ENCODE measurements at places on chromosomes 13 and 19.

GRCh38 chr13:24727731-24728601 lies 36.0 kb upstream of the RNF17 start:
- peak; percentile 91 for DNase-seq

DNA sequence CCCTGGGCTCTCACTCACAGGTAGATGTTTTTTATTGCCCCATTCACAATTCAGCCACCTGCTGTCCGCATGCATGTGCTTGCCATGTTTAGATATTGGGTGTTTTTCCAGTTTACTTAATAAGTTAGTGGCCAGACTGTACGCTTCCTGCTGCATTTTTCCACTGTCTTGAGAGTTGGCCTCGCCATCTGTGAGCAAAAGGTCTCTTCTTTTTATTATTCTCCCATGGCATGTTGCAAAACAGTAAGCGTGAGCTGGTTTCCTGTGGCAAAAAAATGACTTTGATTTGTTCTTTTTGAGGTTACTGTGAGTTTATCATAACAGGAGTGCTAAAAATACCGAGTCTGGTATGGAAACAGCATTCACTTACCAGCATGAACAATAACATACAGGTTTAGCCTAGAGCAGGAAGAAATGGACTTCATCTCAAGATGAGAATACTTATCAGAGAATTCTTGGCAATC lies 46.0 kb downstream of the SAE1 start:
- peak; percentile 60 for DNase-seq

- no peak for DNase-seq
Measured at GRCh38 chr19:55344444-55344843, 4.8 kb downstream of the KMT5C start.

DNA sequence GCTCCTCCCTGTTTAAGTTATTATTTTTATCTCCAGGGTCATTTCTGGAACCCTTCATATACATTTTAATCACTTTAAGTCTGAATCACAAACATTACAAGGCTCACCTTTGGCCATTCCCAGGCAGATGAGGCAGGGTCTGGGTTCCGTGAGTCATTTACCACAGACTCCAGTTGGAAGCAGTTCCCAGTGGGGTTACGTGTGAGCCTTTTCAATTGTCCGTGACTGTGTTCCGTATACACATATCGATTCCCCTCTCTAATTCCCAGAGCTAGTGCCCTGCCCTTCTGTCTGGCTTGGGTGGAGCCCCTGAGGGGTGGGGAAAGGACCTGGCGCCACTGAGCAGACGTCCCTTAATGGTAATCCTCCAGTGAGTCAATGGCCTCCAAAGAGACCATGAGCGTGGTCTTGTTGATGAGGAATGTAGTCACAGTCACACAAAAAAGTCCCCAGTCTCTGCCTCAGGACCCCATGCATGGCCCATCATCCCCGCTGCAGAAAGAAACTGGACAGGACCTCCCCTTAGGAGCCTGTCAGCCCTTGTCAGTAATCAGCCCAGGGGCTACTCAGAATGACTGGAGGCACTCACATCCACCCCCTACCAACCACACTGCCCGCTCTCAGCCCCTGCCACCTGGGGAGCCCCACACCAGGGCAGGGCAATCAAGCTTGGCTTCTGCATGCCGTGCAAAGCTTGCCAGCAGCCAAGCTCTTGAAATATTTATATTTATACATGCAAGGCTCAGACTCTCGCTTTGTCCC lies 144.4 kb downstream of the ZIC5 start:
- no peak for DNase-seq

- DNase-seq: no peak
Measured at GRCh38 chr19:38686530-38686888, 39.1 kb downstream of the ACTN4 start.

DNA sequence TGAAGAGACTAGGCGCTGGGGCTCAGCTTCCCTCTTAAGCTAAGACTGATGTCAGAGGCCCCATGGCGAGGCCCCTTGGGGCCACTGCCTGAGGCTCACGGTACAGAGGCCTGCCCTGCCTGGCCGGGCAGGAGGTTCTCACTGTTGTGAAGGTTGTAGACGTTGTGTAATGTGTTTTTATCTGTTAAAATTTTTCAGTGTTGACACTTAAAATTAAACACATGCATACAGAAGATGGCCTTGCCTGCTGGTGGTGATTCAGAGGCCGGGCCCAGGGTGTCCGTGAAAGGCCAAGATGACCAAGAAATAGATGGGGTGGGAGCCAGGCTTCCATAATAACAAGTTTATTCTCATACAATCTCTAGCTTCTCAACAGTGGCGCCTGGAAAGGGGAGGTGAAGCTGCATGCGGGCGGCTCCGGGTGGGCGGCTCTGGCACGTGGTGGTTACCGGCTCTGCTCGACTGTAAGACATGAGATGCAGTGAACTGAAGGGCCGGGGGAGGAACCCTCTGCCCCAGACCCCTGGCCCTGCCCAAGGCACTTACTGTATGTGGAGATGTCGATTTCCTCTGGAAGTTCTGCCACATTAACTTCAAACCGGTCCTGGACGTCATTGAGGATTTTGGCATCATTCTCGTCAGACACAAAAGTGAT lies 10.5 kb downstream of the DDX39A start:
- no peak for DNase-seq

DNA sequence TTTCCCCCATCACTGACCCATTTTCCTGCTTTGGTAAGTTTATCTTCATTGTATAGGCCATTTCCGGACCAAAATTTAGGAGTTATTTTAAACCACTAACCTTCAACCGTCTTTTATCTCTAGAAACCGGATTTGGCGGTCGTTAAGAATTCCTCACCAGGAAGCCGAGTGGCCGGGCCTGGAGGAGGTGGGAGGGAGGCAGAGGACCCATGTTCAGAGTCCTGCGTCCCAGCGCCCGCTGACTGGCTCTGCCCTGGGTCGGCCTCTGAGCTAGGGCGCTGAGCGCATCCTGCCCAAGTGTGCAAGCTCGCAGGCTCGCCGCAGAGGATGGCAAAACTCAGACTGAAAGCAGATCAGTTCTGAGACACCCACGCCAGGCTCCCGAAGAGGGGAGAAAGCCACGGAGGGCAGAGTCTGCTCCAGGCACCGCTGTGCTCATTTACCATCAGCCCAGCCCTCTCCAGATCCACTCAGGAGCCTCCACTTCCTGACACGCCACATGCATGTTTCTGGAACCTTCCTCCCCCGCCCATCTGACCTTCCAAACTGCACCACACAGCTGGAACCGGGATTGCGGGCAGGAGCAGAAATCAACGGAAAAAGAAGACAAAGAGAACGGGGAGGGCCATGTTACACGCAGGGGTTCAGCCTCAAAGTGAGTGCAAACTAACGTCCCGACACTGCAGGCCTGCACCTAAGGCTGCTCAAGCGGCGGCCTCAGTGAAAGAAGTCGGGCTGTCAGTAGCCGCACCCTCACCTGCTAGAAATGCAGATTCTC lies 8.3 kb downstream of the COL4A1 start:
- no peak for DNase-seq

DNA sequence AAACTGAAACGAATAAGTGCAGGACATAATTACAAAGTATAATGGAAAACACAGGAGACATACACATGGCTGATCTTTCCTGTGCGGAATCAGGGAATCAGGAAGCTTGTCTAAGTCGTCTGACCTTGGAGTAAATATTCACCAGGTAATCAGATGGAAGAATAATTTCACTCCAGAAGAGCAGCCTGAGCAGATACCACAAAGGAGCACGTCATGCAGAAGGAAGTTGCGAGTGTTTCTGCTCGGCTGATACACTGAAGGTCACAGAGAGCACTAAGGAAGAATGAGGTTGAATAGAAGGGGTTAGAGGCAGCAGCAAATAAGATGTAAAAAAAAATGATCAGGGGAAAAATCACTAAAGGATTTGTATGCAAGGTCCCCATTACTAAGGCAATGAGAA lies 122.3 kb upstream of the GPC6 start:
- no peak for DNase-seq

DNA sequence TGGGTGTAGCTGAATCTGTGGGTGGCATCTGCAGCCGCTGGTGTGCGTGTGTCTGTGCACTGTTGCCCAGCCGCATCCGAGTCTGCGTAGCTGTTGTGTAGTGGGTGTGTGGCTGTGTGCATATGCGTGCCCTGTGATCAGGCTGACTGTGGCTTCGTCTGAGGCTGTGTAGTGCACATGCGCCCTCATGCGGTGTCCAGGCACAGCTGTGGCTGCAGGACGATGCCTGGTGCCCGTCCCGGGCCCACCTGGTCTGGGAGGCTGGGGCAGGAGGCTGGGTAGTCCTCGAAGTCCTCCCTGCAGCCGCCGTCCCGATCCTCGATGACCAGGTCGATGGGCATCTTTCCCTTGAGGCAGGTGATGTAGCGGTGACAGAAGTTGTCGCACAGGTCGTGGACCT lies 4.9 kb downstream of the MEIS3 start:
- no peak for DNase-seq

DNA sequence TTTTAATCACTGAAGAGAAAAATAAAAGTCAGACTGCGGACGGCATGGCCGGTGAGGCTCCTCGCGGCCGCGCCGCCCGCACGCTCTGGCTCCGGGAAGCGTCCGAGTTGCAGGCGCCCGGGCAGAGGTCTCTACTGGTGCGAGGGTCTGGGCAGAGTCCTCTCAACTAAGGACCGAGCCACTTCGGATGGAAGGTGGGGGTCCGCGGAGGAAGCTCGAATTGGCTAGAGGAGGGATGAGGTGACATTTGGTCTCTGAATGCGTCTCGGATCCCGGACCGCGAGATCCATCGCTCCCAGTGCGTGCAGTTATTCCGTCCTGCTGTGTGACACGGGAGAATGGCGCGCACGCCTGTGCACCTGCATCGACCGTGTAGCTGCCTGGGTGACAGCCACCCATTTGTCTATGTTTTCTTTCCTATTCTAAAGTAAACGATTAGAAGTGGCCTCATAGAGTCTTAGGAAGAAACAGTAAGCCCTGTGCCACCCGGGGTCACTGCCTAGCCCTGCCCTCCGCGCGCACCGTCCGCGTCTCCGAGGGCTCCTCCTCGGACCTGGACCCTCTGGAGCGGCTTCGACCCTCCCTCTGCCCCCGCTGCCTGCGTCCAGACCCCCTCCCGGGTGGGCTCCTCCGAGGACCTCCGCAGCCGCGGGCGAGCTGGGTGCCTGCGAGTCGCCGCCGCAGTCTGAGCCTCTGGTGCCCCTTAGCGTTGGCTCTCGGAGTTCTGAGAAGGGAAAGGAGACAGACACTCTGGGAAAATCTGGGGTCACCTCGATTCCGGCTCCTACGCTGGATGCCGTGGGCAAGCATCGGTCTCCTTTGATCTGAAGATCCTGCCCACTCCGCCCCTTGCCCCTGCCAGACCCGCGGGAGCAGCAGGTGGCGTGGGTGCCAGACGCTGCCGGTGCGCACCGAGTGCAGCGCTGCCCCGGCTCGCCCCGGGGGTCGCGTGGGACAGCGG lies 347.4 kb downstream of the LIG4 start:
- peak; percentile 56 for DNase-seq

- no peak for DNase-seq
Measured at GRCh38 chr13:48726711-48727110, 73.0 kb downstream of the CYSLTR2 start.

DNA sequence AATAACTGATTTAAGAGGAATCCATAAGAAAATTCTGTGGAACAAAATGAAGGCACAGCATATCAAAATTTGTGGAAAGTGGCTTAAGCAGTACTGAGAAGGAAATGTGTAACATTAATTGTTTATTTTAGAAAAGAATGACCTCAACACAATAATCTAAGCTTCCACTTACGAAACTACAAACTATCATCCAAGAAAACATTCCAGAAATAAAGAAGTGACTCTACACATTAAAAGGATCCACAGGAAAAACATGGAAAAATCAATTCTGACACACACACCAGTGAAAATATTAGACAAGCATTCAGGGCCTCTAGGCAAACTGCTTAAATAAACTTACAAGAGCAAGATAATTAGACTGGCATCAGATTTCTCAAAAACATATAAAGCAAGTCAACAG lies 14.0 kb downstream of the EXOSC8 start:
- DNase-seq: no peak

DNA sequence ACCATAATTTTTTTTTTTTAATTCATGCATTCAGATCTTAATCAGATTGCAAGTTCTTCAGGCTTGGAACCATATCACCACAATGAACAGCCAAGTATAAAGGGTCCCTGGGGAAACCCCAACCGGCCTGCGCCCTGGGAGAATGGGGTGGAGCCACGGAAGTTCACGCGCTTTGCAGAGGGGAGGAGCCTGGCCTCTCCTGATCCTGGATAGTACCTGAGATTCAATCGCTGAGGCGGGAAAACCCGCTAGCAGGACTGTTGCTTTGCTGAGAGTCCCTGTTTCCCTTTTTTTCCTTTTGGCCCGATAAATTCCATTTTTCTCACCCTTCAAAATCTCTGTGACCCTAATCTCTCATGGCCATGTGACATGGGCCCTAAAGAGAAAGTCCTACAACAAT lies 385.1 kb downstream of the IRS2 start:
- no peak for DNase-seq

- no peak for DNase-seq
Measured at GRCh38 chr19:35254341-35255297, 5.8 kb downstream of the LSR start.

DNA sequence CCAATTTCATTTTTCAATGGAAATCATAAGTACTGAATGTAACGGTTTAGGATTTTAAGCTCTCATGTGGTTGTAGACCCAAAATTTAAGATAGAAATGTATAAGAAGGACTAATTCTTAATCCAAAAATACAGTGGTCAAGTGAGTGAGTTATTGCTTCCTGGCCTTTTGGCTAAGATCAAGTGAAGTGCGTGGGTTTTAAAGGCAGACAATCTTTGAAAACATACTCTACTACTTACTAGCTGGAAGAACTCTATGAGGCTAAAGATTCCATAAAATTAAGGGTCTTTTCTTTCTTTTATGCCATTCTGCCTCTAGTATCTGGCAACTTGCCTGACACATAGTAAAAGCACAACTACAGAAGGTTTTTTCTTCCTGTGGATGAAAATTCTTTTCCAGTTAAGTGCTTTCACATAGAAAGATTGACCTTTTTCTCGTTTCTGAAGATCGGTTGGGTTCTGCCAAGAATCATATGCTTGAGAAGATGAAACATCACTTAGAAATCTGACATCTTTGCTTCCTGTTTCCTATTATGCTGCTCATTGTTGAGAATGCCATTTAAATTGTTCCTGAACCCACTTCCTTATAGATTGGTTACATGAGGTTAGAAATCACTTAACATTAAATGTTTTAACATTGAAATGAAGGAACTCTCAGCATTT lies 26.4 kb upstream of the SCEL start:
- no peak for DNase-seq

DNA sequence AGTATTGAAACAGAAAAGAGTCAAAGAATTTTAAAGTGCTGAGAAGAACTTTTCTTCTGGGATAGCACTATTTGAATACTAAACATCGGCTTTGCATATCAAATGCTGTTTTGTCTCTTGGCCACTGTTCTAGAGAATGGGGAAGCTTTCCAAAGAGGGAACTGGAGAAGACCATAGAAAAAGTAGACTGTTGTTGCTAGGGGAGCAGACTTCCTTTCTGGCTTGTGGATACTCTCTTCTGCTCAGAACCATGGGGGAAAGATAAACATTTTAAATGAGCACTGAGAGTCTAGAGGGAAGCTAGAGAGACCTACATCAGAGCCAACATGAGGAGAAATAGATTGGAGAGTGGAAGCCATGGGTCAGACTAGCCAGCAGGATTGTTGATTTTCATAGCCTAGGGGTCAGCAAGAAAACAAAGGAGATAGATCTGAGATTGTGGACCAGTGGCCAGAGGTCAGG lies 315.7 kb downstream of the KCTD12 start:
- no peak for DNase-seq

Measured in GM03348 (cell line).